ENCODE measurements at places on chromosomes 3 and 15. TPM values are rescaled to one million over a fixed set of nuclear protein-coding genes. Genes with fewer than 3 reads are reported as not detected.

Gene CLN6
- 30.2 TPM for total RNA-seq

Gene SCAMP5
- total RNA-seq: 34.9 TPM

Gene IL12A
- not detected for total RNA-seq

Gene TRA2B
- 473 TPM for total RNA-seq

Gene ANKRD28
- total RNA-seq: 116 TPM

Gene MUC20
- 15.7 TPM for total RNA-seq

Gene GPR149
- 3.8 TPM for total RNA-seq

Gene CACNA1D
- total RNA-seq: 25.9 TPM

Gene ALG1L2
- 1.0 TPM for total RNA-seq

Gene PDIA5
- 52.9 TPM for total RNA-seq

Gene EEF1AKMT4
- total RNA-seq: not detected

Gene GRM2
- 5.4 TPM for total RNA-seq

Gene DPPA4
- 1.9 TPM for total RNA-seq

Gene SH3GL3
- total RNA-seq: 20.3 TPM

Gene RPL22L1
- total RNA-seq: 31.4 TPM

Gene ATP1B3
- 47.9 TPM for total RNA-seq

Gene NR2E3
- total RNA-seq: 218 TPM

Gene COLQ
- 5.0 TPM for total RNA-seq

Gene GOLGA8K
- total RNA-seq: 0.60 TPM

Gene LXN
- 14.3 TPM for total RNA-seq

Gene LRRC2
- total RNA-seq: 3.6 TPM

Gene ARRDC4
- total RNA-seq: 14.1 TPM

Gene SEMA3G
- total RNA-seq: 9.6 TPM

Gene WNT5A
- 39.0 TPM for total RNA-seq

Gene LYZL4
- total RNA-seq: not detected

Gene WWTR1
- total RNA-seq: 92.8 TPM

Gene ABHD14A
- 35.5 TPM for total RNA-seq

Gene ALPK3
- 11.1 TPM for total RNA-seq

Gene STT3B
- 191 TPM for total RNA-seq

Gene INSYN1
- total RNA-seq: 19.9 TPM

Gene SMAD3
- 43.4 TPM for total RNA-seq

Gene HIGD2B
- not detected for total RNA-seq

Gene NR1I2
- total RNA-seq: 0.38 TPM

Gene CPNE4
- total RNA-seq: 18.1 TPM

Gene MASP1
- 5.6 TPM for total RNA-seq
